ENCODE measurements at places on chromosomes 1 and 21.
A peak's percentile ranks its signal among the peaks of the same experiment; 100 is the strongest.

DNA sequence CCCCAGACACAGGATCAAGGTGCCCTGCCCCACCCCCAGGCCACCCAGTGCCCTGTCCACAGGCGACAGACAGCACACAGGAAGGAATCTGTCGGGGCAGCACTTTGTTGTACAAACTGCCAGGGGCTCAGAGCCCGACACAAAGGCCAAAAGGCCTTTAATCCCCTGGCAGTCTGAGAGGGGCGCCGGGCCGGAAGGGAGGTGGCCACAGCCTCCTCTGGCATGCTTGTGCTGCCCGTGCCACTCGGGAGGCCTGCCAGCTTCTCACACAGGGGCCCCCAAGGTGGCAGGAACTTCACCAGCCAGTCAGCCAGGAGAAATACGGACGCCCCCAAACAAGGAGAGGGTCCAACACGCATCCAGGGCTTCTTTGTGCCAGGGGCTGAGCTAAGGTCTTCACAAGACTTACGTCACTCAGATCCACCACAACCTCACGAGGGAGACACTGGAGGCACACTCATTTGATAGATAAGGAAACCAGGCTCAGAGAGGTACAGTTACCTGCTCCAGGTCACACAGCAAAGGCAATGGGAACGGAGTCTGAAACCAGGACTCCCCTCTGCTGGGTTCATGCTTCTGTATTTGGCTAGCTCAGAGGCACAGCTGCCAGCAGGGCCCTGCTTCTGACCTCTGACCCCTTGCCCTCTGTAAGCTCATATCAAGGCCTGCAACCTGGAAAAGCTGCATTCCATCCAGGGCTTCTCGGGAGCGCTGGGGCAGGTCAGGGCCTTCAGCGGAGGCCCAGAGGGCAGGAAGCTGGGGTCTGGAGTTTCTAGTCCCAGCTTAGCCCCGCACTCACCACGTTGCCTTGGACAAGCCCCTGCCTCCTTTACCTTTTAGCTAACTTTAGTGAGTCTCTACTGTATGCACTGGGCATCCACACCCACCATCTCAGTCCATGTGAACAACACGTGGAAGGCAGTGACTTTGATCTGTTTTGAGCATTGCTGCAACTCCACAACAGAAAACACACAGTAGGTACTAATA is 34.8 kb downstream of the HSPG2 start:
- H3K27me3 ChIP-seq = no peaks in the 10 kb centered on the region
- peak overlapping the region; percentile 17 for H3K27ac ChIP-seq
- H3K4me3 ChIP-seq = no peak overlapping the region
- no peaks in the 10 kb centered on the region for H3K36me3 ChIP-seq
- H3K4me1 ChIP-seq = peaks cover 20% of the 10 kb centered on the region

GRCh38 chr1:160954158-160955104 is at the start of gene ITLN2:
Gene ITLN2, minus strand, starts transcription at chr1:160954809. Its CDS starts 68 bp downstream, at chr1:160954741.
- no peak within 1 kb of the TSS for H3K27ac ChIP-seq
- peak; percentile 22 for DNase-seq
- H3K27me3 ChIP-seq = no peaks in the 10 kb centered on the region
- no peaks in the 10 kb centered on the region for H3K36me3 ChIP-seq
- no peaks in the 10 kb centered on the region for H3K4me1 ChIP-seq
- no peak within 1 kb of the TSS for H3K4me3 ChIP-seq

GRCh38 chr1:239247285-239247684 is 139.1 kb upstream of the CHRM3 start:
- no peaks in the 10 kb centered on the region for H3K36me3 ChIP-seq
- no peak for DNase-seq
- no peaks in the 10 kb centered on the region for H3K4me1 ChIP-seq
- no peak overlapping the region for H3K27ac ChIP-seq
- no peak overlapping the region for H3K4me3 ChIP-seq

DNA sequence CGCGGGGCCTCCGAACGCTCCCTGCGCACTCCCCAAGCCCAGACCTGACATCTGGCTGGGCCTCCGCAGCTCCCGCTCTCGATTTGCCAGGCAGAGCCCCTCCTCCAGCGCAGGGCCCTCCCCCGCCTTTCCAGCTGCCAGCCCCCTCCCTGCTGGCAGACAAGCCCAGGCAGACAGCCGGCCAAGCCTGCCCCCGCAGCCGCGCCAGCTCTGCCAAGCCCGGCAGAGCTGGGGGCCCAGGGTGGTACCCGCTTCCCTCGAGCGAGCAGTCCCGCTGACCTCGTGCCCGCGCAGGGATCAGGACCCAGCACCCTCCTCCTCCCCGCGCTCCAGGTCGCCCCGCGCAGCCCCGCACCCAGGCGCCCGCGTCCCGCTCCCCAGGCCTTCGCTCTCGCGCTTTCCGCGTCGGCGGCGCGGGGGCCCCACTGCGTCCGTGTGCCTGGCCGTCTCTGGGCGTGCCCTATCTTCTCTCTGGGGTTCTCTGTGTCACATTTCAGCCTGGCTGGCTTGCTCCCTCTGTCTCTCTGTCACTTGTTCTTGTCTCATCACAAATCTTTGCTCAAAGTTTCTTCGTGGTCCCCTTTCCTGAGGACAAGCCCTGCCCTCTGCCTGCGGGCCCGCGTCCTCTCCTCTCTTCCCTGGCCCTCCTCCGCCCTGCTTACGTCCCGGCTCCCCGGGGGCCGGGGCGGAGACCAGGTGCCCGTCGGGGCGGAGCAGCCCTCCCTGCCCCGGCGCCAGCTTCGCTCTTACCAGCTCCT is 580 bp downstream of the INKA2 start:
- peaks cover 20% of the 10 kb centered on the region for H3K27me3 ChIP-seq
- peak overlapping the region; percentile 50 for H3K4me3 ChIP-seq
- peak overlapping the region; percentile 93 for H3K27ac ChIP-seq
- H3K36me3 ChIP-seq = no peaks in the 10 kb centered on the region
- peak; percentile 67 for DNase-seq
